ENCODE measurements at places on chromosomes 3 and 15.

GRCh38 chr15:71400294-71400693 lies 285.0 kb downstream of the THSD4 start:
- no peak for DNase-seq

DNA sequence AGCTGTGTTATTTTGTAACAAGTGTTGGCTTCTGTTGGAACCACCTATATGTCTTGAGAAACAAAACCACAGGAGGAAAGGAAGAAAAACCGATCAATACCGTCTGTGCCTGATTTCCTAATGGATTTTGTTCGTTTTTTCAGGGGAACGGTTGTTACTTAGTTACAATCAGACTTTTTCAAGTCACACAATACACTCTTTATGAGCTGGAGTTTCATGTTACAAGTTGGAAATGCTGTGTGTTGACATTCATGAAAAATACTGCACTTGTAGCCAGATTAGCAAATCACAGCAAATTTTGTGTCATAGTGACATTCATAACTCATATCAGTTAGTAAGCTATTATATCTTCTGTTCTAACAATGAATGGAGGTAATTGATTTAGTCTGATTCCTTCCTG lies 78.9 kb downstream of the SLTM start:
- DNase-seq, result no peak

DNA sequence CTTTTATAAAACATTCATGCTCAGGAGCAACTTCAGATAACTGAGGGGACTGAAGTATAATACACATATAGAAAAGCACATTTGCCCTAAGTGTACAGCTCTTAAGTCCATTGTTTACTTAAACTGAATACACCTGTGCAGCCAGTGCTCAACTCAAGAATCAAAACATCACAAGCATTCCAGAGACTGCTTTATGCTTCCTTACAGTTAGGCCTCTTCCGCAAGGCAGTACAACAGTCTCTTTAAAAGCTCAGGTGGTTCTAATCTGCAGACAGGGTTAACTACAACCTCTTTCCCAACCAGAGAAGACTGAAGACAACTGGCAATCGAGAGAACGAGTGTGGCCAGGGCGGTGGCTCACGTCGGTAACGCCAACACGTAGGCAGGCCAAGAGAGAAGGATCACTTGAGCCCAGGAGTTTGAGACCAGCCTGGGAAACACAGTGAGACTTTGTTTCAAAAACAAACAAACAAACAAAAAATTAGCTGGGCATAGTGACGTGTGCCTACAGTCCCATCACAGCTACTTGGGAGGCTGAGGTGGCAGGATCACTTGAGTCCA lies 16.9 kb downstream of the MCCC1 start:
- no peak for DNase-seq

DNA sequence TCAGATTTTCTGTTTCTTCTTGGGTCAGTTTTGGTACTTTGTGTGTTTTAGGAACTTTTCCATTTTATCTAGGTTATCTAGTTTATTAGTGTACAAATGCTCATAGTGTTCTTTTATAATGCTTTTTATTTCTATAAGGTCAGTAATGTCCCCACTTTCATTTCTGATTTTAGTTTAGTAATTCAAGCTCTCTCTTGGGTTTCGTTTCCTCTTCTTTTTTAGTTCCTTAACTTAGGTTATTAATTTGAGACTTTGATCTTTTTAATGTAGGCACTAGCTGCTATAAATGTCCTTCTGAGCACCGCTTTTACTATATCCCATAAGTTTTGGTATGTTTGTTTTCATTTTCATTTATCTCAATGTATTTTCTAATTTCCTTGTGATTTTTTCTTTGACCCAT lies 27.0 kb upstream of the CD200R1L start:
- no peak for DNase-seq

DNA sequence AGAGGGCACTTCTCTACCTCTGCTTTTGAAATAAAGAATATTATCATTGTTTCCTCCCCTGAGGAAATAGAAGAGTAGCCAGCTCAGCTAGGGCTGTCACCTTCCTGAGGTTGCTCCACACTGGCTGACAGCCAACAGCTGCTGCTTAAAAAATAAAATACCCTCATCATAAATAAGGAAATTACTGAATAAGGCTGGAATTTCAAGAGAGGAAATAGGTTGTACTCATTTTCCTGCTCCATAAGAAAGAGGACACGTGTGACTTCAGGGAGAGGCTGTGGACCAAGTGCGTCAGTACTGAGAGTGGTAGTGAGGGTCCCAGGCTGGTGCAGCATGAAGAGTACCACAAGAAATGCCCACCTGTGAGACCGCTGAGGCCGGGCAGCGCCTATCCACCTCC lies 8.1 kb upstream of the C2CD4B start:
- DNase-seq, result no peak

- DNase-seq, result no peak
Measured at GRCh38 chr3:115160295-115160694, 13.2 kb upstream of the ZBTB20 start.

DNA sequence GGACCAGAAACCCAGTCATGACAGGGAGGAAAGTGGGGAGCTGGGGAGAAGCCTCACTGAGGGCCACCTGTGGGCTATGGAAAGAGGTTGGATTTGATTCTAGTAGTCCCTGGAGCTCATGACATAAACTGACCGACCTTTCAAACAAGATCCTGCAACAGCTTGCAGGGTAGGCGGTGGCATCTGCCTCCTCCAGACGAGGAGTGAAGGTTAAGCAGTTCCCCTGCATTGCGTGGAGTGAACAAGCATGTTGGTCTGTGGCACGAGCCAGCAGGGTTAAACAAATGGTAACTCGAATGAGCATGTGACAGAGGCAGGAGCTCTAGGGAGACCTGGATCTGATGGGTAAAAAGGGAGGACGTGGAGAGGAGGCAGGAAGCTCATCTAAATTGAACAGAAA lies 12.7 kb downstream of the TGM4 start:
- DNase-seq, result no peak

DNA sequence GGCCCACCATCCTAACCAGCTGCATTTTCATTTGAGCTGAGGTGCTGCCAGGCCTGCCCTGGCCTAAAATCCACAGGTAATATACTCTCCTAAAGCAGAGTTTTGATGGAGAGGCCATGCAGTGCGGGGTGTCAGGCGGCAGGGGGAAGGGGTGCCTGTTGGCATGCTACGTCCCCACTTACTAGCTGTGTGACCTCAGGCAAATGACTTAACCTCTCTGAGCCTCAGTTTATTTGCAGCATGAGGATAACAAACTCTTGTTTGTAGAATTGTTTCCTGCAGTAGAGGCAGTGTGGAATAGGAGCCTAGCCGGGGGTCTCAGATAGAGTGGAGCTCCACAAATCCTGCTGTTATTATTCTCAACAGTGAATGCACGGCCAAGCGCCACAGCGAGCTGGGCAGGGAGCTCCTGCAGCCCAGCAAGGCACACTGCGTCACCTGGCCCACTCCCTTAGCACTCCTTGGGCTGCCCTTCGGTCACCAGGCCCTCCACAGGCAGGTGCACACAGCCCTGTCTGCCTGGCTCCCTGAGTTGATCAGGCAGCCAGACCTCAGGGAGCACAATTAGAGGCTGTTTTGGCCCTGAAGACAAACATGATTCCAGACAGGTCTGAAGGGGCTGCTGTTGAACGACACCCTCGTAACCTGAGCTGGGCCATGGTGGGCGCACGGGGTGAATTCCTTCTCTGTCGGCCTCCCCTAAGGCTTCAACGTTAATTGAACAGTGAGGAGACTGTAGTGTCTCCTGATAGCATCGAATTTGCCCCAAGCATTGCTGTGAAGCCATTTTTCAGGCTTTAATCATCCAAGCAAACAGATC lies 248.8 kb upstream of the LYSMD4 start:
- DNase-seq, result no peak

DNA sequence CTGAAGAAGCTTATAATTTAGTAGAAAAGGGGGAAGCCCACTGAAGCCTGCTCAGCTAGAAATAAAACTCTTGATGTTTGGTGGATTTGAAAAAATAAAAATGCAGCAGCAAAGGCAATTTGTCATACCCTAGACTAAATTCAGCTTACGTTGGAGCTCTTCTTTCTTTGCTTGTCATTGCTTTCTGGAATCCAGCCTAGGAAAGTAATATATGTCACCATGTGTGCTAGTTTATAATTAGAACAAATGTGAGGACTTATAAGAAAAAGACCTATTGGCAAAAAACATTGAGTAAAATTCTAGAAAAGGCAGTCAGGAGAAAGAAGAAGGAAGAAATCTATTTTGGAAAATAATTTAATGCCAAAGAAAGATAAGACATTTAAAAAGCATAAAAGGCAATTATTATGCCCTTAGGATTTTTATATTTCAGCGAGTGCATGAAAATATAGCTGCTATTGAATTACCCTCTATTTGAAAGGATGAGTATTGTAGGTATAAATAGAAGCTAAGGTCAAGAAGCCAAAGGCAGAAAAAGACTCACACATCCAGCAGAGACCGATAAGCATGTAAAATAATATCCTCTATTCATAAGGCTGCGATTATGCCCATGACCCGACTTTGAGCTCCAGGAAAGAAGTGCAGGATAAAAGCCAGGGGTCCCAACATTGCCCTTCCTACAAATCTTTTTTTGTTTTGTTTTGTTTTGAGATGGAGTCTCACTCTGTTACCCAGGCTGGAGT lies 10.6 kb upstream of the BTBD1 start:
- no peak for DNase-seq

GRCh38 chr3:104510131-104510849 lies 856.4 kb upstream of the ALCAM start:
- no peak for DNase-seq

DNA sequence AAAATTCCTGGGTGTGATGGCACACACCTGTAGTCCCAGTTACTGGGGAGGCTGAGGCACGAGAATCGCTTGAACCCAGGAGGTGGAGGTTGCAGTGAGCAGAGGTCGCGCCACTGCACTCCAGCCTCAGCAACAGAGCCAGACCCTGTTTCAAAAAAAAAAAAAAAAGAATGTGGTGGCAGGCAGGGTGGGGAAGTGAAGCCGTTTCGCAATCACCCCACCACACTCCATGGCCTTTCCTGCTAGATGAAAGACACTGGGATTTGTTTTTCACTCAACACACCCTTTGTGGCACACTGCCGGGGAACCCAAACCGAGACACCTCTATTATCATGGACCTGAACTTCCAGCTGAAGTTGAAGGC lies 172.4 kb upstream of the IQSEC1 start:
- no peak for DNase-seq

DNA sequence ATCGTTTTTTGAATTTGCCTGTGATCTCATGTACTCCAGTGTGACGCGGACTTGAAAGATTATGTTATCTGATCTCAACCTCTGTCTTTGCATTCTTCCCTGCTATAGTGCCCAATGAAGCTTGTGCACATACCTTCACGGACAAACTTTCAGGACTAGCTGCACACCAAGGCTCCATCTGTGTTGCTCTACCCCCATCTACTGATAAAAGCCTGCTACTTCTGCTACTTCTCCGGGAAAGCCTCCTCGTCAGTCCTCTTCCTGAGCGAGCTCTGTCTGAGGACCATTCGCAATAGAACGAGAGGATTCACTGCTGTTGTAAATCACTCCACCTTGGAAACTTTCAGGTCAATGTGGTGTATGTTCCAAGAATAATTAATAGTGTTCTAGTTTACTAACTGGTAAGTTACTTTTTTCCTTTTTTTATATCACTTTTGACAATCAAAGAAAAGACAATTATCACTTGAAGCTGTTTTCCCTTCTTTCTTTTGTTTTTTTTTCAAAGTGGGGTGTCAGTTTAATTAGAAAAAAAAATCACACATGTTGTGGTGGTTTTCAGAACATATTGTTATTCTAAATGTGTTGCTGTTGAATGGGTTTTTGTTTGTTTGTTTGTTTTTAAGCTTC lies 217.6 kb downstream of the ARRDC4 start:
- peak; percentile 32 for DNase-seq

DNA sequence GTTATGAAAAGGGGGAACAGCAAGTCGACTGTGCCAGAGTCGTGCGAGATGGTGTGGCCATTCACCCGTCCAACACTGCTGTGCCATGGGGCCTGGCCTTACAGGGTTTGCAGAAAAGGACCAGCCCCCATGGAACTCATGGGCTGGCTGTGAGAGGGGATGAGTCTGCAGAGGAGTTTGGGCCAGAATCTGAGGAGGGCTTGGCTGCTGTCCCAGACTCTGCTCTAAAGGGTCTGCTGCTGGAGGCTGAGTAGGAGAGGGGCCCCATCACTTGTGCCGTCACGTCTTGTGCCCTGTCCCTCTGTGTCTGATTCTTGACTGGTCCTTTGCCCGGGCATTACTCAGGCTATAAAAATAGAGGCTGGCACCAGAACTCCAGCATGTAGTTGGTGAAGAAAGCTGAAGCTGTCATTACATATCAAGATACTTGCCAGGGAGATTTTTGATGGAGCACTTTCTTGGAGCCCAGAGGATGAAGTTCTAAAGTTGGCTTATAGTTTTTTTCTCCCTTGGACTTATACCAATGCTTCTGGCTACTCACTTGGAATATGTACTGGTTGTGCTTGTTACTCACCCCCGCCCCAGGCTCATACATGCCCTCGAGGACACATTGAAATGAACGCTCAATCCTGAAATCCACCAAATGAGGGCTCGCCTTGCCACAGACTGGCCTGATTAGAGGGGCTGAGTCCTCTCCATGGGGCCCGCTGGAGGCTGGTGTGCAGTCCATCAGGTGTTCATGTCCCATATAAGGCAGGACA lies 10.2 kb downstream of the PXYLP1 start:
- DNase-seq, result no peak

GRCh38 chr3:131975047-131975446 lies 59.8 kb downstream of the CPNE4 start:
- no peak for DNase-seq

DNA sequence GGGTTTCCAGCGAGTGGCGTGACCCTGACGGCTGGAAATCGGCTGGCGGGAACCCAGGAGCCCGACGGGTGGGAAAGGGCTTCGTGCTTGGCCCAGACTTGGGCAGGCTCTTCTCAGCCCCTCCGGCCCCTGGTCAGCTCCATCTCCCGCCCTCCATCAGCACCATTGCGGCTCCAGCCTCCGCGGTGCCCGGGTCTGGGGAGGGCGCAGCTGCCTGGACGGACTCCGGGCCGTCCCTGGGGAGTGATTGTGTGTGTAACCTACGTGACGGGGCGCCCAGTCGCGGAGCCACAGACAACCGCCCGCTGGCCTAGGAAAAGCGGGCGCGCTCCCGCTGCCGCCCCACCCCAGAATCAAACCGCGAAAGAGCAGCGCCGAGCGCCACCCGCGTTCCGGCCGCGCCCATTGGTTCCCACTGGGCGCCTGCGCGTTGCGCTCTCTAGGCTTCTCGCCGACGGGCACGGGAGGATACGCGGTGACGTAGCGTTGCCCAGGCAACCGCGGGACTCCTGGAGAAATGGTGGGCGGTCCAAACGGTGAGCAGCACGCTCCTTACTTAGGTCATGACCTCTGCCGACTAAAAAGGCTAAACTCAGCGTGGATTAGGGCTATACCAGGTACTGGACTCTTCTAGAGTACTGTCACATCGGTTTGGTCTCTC lies at the start of gene CFAP20DC:
Gene CFAP20DC (minus strand): TSS at position 355 of the 661 bp plus-strand sequence. CDS start 394 bp downstream, outside the sequence.
- DNase-seq, result peak; percentile 95

DNA sequence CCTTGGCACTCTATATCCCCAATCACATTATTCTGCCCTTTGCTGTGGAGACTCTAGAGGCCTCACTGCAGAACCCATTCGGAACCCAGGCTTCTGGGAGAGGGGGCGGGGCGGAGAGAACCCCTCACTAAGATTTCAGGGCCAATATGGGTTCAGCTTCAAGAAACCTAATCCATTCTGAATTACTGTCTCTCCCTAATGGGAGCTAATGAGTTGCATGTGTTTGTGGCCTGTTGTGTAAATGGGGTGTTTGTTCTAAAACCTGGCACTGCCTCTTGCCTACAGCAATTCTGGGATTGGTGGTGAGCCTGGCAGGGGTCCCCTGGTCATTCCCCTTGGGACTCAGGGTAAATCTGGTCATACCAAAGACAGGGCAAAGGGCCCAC lies 605 bp upstream of the RASL12 start:
- DNase-seq, result no peak

Data from glutamatergic neuron (in vitro differentiated cells).